Dermis microvascular lymphatic vessel endothelial cell (primary cell): ENCODE measurements at places on chromosomes 12 and 14.
A peak's percentile ranks its signal among the peaks of the same experiment; 100 is the strongest.

DNA sequence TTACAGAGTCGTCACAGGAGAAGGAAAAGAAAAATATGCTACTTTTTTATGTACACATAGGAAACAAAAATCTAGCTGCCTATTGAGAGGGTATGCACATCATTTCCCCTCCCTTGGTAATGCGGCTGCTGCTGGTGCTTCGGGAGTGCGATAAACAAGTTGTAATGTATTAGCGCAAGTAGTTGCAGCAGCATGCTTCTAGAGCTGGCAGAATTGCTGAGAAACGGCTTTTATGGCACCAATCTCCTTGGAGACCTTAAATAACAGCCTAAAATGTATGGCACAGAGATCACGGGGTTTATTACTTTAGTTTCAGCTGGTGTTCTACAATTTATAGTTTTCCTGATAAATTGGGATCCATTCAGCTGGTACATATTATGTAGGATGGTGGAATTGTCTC, 447.6 kb upstream of the TMPO start:
- DNase-seq: no peak

- DNase-seq: no peak
These were observed 96.8 kb downstream of the EP400 start for GRCh38 chr12:132046561-132046960.

DNA sequence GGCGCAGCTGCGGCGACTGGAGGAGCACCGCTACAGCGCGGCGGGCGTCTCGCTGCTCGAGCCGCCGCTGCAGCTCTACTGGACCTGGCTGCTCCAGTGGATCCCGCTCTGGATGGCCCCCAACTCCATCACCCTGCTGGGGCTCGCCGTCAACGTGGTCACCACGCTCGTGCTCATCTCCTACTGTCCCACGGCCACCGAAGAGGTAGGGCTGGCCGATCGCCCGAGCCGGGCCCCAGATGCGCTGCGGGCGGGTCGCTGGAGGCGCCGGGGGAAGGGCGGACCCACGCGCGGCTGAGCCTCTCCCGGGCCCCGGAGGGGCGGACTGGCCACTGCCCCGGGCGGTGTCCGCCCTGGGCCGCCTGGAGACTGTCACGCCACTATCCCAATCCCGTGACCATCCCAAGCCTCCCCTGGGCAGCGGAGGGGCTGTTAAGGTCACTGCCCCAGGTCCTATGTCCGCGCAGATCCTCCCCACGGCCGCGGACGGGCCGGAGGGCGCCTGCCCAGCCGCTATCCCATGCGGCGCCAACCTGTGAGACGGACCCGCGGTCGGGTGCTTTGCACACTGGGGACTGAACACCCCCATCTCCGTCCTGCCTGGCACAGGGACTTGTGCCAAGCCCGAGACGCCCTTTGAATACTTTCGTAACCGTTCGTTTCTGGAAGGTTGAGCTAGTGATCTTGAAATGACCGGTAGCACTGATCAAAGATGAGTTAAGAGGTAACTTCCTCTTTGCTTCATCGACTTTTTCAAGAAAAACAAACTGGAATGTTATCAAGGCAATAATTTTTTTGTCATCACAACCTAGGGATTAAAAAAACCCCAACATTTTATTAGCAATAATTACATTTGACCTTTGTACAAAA, 725 bp downstream of the CHPT1 start:
- no peak for DNase-seq

- DNase-seq: no peak
These were observed 30.4 kb downstream of the MANSC1 start for GRCh38 chr12:12319451-12320183.

DNA sequence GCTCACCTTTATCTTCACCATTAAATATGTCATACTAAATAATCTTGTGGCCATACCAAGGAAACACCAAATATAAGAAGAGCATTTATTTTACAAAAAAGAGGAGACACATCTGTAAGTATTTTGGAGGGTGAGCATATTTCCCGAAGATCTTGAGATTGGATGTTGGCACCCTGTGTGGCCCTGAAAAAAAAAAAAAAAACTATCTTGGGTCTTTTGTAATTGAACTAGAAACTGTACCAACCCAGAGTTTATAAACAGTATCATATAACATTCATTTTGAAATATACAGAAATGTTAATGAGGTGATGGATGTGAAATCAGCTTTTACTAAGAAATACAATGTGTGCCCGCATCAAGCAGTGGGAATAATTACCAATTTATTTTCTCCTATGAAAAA, 104.0 kb upstream of the FRMD6 start:
- no peak for DNase-seq

GRCh38 chr12:54147186-54147585, 41.6 kb downstream of the SMUG1 start:
- DNase-seq: no peak

- DNase-seq: no peak
These were observed 53.9 kb downstream of the NTN4 start for GRCh38 chr12:95736631-95737030.

- no peak for DNase-seq
These were observed 25.2 kb upstream of the BHLHE41 start for GRCh38 chr12:26149968-26150500.

DNA sequence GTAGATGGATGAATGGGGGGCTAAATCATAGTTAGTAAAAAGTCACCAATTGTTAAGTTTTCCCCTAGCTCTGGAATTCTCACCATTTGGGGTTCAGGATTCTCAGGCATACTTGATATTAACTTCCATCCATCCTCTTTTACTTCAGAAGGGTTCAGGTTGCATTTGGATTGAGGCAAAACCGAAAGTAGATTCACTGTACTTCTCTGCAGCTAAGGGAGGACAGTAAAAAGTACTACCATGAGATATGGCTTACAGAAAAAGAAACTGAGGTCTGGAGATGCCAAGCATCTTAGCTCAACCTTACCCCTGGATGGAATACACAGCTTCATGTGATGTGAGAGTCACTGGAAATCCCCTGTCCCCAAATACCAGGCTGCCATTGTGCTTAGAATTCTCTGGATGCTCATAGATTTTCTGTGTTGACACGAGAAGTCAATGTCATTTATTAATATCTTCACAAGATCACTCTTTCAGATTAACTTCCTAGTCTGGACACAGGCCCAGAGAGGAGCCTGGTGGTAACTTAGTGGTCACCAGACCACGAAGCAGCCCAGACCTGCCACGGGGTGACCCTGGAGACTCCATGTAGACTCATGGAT, 87.1 kb downstream of the SSPN start:
- DNase-seq: no peak

DNA sequence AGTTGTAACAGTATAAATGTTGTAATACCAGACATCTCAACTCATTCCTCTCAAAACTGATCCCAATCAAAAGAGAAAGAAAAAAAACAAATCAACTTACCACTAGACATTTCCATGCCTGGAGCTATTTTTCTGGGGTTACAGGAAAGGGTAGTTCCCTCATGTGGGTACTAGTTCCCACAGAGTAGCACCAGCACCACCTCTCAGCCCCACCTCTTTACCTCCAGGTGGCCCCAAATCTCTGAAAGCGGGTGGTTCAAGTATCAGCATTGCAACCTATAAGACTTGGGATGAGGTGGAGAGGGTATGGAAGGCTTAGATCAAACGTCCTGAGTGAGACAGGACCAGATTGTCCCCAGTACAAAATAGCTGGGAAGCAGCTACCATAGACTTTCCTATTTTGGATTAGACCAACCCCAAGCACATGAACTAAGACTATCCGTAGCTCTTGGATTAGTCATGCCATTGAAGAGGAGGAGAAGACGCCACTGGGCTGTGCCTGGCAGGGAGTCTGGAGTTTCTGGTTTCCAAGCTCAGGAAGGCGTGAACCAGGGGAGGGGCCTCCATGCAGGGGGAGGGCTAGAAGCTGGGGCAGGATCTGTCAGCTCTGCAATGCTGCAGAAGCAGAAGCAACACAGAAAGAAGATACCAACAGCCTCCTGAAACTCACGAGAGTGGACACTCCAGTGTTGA, at the start of gene SLC39A2:
Gene SLC39A2 (plus strand): TSS at position 620 of the 693 bp plus-strand sequence. CDS start 154 bp downstream, outside the sequence.
- no peak for DNase-seq

DNA sequence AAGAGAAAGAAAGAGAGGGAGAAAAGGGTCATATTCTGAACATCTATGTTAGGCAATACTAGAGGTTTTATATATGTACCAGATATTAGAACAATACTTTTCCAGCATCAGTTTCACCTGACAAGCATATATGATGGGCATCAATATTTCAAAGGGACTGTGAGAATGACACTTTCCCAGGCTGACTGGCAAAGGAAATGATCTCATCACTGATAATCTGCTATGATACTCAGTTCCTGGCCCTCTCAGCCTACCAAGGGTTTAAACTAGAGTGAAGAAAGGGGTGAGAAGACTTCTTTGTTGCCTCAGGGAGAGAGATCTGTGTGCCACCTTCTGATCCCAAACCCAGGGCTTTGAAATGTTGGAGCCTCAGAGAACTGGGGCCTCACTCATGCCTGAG, 183.5 kb downstream of the TTC8 start:
- no peak for DNase-seq

DNA sequence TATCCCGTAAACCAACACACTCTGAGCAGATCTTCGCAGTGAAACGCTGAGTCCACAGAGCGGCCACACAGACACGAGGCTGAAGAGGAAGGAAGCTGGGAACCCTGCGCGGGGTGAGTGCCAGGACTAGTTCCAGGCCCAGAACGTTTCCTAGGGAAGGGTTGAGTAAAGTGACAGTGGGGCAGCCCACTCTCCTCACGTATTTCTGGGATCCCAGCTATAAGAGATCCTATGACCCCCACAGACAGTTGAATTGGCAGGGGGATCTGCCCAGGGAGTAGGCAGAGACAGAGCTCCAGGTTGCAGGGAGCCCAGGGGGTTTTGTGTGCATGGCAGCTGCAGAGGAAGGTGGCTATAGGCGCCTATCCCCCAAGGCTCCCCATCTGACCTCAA, 51.1 kb downstream of the GTF2A1 start:
- DNase-seq: peak; percentile 50

GRCh38 chr12:53482626-53483168, 16.6 kb downstream of the MAP3K12 start:
- DNase-seq: no peak

DNA sequence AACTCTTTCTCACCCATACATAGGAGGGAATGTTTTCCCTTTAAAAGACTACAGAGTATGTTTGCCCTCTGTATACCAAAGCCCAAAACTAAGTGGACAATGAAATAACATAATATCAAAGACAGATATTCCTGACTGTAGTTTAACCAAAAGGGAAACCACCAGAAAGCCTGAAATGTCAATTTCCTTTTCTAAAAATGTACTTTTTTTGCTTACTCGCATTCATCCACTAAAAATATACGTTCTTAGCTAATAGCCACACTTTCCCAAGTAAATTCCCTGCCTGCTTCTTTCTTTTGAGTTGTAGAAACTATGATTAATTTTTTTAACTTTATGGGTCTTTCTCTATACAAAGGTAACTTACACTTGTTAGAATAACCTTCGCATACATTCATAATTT, 280.2 kb downstream of the PDZRN4 start:
- no peak for DNase-seq

GRCh38 chr12:66030217-66030781, 100.3 kb downstream of the LLPH start:
- DNase-seq: no peak

GRCh38 chr14:69132513-69133181, 20.3 kb downstream of the DCAF5 start:
- DNase-seq: no peak

- no peak for DNase-seq
These were observed 10.8 kb upstream of the PPP1R13B start for GRCh38 chr14:103858063-103858781.

DNA sequence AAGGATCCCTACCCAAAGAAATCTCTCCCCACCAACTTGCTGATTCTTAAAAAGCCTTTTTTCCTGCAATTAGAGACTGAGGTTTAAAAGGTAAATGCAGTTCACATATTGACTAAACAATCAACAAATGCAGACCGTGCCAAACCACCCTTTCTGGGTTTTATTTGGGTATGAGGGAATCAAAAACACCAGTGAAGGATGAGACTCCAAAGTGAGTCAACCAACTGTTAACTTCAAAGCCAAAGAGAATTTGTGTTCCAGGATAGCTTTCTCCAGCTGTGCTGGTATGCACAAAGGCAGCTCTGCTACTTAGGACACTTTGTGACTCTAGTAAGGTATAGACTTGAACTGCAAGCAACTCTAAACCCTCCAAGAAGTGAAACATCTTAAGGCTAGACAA, 39.4 kb downstream of the RPS29 start:
- no peak for DNase-seq

GRCh38 chr14:105203057-105203531, 22.0 kb upstream of the NUDT14 start:
- no peak for DNase-seq

- DNase-seq: no peak
These were observed 394.8 kb downstream of the RPS29 start for GRCh38 chr14:49191380-49191779.

DNA sequence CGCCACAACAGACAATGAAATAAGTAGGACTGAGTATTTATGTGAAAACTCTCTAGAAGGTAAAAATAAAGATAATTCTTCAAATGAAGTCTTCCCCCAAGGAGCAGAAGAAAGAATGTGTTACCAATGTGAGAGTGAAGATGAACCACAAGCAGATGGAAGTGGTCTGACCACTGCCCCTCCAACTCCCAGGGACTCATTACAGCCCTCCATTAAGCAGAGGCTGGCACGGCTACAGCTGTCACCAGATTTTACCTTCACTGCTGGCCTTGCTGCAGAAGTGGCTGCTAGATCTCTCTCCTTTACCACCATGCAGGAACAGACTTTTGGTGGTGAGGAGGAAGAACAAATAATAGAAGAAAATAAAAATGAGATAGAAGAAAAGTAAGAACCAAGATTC, 82.7 kb downstream of the VEZT start:
- no peak for DNase-seq

DNA sequence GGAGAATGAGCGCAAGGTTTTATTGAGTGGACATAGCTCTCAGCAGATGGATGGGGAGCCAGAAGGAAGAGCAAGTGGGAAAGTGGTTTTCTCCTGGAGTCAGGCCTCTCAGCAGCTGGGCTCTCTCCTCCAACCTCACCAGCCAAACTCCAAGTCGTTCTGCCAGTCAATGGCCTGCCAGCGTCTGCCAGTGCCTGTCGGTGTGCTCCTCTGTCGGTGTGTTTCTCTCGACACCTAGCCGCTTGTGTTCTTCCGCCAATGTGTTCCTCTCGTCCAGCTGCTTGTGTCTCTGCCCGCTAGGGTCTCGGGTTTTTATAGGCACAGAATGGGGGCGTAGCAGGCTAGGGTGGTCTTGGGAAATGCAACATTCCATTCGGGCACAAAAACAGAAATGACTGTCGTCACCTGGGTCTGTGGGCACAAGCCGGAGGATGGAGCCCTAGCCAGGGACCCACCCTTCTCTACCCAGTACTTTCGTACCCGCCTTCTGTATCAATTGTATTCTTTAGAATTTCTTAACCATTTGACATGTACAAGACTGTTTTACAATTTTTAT, 1365.4 kb downstream of the FSCB start:
- no peak for DNase-seq

DNA sequence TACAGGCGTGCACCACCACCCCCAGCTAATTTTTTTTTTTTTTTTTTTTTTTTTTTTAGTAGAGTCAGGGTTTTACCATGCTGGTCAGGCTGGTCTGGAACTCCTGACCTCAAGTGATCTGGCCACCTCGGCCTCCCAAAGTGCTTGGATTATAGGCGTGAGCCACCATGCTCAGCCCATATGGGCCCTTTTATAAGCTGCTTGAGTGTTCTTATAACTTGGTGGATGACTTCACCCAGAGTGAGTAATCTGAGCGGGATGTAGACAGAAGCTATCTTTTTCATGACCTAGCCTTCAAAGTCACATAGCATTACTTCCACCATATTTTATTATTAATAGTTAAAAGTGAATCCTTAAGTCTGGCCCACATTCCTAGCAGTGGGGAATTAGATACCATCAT, 16.4 kb downstream of the BBOF1 start:
- no peak for DNase-seq
